ENCODE measurements at places on chromosomes 7 and 10. TPM values are rescaled to one million over a fixed set of nuclear protein-coding genes. Genes with fewer than 3 reads are reported as not detected.

GRCh38 chr7:45720989-45721388, 146.8 kb downstream of the ADCY1 start:
- no peak for DNase-seq

- DNase-seq = no peak
Measured at GRCh38 chr7:93176992-93177580, 28.9 kb upstream of the SAMD9L start.

DNA sequence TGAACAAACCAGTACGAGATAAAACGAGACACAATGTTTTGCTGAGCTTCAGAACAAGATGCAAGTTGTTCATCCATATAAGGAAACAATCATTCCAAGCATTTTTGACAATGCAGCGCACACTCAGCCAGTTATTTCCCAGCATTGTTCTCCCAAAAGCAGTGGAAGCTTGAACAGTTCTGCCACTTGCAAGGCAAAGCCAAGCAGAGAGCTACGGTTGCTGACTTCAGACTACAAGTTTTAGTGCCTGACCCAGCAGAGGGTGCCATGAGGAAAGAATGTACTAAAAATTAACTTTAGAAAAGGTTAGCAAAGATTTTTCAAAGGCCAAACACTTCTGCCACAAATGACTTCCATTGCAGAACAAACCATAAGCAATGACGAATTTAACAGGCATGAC, 152.5 kb downstream of the SLC25A13 start:
- DNase-seq = no peak

Gene FRG2B
- not detected for total RNA-seq

- no peak for DNase-seq
Measured at GRCh38 chr10:24721229-24722106, 2.2 kb downstream of the ARHGAP21 start.

Gene HOXA4
- total RNA-seq = 0.57 TPM

DNA sequence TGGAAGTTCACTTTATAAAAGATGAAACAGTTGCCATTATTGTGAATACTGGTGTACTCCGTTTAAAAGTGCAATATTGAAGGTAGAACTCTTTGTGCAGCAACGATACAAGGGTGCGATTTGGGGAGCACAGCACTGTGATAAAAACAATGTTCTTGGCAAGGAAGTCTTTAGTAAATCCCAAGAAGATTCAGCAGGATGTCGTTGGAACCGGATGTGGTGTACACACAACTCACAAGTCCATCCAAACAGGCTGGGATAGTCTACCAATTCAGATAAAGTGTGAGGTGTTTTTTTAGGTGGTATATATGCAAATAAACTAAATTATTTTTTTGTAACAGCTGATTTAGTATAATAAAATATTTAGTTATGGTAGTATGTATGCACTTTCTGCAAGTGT, 46.7 kb downstream of the ZNF777 start:
- no peak for DNase-seq

- no peak for DNase-seq
Measured at GRCh38 chr7:96499532-96499931, 177.6 kb upstream of the SLC25A13 start.

Gene TMEM176A
- 0.10 TPM for total RNA-seq

DNA sequence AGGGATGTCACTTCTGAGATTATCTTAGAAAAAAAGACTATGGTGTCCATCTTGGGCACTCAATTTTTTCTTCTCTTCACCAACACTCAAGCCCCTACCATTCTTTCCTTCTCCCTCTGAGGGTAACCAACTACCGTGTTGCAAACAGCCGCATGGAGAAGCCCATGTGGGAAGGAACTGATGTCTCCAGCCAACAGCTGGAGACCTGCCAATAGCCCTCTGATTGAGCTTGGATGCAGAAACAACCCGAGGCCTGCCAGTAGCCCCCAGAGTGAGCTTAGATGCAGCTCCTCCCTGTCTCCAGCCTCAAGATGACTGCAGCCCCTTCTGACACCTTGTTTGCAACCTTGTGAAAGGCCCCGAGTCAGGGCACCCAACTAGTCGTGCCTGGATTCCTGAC, 36.4 kb upstream of the CHCHD3 start:
- no peak for DNase-seq

GRCh38 chr7:158561659-158562058, 26.0 kb downstream of the PTPRN2 start:
- no peak for DNase-seq

- DNase-seq = no peak
Measured at GRCh38 chr10:125018576-125019143, 76.7 kb downstream of the ZRANB1 start.
